ENCODE measurements at places on chromosomes 6 and 20.

DNA sequence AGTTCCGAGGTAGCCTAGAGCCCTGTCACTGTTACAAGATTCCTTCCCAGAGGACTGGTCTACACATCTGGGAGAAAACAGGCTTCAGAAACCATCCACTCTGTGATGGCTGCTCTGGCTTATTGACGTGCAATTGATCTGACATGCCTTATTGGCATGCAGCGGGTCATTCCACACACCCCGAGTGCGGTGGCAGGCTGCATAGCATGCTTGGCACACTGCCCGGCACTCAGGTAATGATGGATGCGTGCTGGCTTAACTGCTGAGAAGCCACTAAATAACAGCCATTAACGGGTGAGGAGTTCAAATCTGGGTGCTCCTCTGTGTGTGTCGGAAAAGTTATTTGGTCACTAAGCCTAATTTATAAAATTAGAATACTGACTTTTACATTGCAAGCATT, 67.9 kb upstream of the CDH4 start:
- DNase-seq, result no peak

GRCh38 chr6:3771407-3772011, 20.0 kb upstream of the PXDC1 start:
- DNase-seq, result no peak

DNA sequence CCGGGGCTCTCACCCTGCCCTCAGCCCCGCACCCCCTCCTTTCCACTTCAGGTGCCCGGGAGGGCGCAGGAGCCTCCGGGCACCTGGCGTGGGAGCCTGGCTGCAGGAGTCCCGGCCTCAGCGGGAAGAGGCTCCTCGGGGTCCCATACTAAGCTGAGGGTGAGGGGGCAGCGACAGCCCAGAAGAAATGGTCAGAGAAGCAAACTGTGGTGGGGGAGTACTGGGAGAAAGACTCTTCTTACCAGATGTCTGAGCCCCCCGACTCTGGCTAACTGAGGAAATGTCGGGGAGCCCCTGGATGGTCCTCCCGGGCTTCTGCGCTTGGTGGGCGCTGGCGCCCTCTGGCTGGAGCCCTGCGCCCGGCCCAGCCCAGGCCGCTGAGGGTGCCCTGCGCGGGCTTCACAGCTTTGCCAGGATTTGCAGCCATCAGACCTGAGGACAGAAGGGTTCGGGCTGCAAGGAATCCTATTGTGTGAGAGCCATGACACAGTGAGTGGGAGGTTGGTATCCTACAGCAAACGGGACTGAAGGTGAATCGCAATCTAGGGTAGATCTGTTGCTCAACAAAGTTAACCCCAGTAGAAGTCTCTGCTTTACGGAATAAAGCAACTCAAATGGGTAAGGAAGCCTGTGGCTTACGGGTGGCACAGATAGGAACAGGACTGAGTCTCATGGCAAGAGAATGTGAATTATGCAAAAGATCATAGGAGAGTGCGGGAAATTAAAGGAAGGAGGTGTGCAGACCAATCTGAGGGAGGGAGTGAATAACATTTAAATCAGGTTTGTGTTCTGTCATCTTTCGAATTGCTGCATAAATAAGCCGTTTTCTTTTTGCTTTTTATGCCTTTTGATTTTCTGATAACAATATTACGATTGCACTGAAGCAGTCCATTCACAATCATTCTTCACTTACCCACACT, 639 bp upstream of the RCAN2 start:
- peak; percentile 60 for DNase-seq

DNA sequence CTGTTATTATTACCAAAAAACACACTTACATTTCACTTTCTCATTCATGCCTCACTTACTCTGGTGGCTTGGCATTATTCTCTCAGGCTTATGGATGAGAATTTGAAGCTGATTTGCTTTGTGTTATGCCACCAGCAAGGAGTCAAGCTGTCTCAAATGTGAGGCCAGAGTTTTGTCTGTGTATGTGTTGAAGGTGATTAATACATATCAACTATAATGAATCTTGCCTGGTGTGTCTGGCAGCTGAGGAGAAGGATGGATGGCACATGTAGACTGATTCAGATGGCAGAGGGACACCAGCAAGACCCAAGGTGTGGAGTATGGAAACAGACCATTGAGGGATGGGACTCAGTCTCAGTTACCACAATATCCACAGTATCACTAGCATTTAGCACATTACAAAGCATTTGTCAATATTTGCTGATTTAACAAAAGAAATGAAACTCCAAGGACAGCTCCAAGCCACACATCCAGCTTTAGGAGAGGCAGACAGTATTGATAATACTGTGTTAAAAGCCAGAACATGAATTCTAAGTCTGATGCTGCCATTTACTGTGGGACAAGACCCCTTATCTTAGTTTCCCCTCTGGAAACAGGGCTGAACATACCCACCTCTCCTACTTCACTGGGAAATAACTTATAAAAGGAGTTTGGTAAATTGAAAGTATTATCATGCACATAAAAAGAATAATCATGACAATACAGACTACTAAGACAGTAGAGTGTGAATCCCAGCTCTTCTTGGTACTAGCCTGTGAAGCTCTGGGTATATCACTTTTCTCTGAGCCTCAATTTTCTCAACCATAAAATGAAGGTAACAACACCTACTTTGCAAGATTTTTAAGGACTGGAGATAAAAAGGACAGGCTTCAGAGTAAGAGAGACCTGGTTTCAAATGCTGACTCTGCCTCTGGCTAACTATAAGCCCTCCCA, 11.2 kb downstream of the BCL2L1 start:
- no peak for DNase-seq

GRCh38 chr6:111204881-111205280, 117.6 kb downstream of the SLC16A10 start:
- DNase-seq, result no peak

- no peak for DNase-seq
Measured at GRCh38 chr6:111076024-111076695, 11.1 kb upstream of the SLC16A10 start.

GRCh38 chr20:54115172-54115854, 44.9 kb upstream of the BCAS1 start:
- no peak for DNase-seq

DNA sequence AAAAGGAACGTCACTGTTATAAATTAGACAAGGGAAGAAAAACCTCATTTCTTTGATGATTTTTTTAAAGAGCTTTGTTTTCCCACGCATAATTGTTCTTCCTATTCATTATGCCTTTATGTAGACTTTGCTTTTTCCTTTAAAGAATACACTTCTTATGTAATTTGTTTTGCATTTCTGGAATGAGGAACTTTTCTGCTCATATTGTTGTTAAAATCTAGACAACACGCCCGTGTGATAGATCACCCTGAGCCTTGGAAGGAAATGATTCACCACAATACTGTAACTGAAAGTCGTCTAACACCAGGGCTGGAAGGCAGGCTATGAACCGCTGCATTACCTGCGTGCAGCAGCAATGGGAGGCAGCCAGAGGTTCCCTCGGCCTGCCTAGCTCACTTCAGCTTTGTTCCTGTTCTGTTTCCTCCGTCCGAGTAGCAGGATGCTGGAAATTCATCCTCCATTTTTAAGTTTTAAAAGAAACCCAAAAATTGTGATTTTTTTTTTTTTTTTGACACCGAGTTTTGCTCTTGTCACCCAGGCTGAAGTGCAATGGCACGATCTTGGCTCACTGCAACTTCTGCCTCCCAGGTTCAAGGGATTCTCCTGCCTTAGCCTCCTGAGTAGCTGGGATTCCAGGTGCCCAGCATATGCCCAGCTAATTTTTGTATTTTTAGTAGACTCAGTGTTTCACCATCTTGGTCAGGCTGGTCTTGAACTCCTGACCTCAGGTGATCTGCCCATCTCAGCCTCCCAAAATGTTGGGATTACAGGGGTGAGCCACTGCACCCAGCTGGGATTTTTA, 49.6 kb upstream of the ZNF217 start:
- peak; percentile 78 for DNase-seq

DNA sequence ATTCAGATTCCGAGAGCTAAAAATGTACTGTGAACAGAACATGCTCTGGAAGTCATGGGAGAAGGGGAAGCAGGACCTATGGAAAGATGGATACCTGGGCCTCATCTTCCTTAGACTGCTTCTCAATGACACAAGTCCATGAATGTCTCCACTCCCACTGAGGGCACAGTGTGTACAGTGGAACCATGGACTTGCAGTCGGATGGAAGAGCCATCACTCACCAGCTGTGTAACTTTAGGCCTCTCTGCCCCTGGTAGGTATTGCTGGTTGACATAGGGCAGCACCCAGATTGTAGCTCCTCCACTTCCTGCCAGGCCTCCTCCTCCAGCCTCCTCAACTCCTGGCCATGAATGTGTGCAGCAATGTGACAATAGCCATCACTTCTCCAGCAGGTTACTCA, 52.5 kb downstream of the MAFB start:
- no peak for DNase-seq

DNA sequence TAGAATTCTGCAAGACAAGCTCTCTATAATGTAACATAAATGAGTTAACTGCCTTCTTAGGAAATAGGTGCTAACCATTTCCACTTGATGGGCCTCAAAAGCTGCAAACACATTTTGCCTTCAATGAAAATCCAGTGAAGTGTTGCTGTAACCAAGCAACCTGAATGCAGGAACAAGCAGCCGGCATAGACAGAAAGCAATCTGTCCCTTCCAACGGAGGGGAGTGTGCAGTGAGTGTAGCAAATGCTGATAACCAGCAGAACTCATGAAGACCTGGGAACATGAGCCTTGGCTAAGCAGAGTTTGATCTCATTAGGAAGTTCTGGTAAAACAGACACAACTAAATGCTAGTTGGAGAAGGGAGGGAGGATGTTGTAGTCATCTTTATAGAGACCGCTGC, 697.8 kb downstream of the KIF16B start:
- no peak for DNase-seq

- DNase-seq, result no peak
Measured at GRCh38 chr6:153149891-153150290, 18.8 kb upstream of the RGS17 start.

DNA sequence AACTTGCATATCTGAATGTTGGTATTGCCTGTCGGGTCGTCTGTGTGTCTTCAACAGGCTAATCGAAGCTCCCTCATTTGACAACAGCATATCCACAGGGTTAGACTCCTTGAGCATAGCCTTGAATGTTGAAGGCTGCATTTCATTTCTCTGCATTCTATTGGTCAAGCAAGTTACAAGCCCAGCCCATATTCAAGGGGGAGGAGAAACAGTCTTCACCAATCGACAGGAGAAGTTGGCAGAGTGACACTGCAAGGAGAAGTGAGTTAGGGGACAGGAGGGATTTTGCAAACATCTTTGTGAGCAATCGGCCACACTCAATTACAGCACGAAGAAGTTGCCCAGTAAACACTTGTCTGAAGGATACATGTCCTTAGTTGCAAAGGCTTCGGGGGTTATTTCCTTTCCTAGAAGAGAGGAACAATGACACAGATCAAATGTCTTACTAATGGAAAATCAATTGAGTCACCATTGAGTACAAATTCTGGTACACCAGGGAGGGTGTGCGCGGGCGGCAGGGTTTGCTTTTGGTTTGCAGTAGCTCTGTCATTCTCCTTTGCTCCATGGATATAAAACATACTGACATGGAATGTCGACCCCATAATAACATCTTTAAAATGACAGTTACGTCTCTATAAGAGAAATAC, 60.6 kb upstream of the NT5E start:
- no peak for DNase-seq

DNA sequence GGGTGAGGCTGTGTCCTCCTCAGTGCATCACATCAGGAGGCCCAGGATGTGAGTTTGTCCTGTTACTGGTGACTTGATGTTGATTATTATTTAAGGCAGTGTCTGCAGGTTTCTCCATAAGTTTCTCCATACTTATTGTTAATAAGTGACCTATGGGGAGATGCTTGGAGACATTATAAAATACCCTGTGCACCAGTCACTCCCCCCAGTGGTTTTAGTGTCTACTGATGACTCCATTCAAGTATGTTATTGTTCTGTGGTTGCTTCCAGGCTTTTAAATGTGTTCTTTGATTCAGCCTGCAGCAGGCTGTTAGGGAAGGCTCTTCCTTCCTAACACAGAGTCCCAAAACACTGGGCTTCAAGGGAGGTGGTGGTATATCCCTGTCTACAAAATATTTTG, 14.6 kb upstream of the CST3 start:
- DNase-seq, result no peak

- DNase-seq, result no peak
Measured at GRCh38 chr6:35746516-35746915, 9.7 kb downstream of the ARMC12 start.

DNA sequence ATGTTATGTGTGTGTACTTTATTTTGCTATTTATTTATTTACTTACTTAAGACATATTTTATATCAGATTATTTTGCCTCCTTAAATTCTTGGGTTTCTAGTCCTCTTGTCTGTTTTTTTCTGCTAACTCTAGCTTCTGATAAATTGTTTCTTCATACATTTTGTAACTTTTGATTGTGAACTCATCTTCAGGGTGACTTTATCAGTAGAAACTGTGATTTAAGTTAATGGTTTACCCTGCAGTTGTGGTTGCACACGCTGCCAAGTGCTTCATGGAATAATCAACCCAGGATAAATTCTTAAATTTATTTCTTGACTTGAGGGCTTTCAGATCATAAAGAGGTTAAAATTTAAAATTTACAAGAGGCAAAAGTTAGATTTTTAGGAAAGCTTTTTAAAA, 173.3 kb downstream of the CENPW start:
- DNase-seq, result no peak

GRCh38 chr20:41716436-41716835, 98.3 kb upstream of the CHD6 start:
- no peak for DNase-seq

DNA sequence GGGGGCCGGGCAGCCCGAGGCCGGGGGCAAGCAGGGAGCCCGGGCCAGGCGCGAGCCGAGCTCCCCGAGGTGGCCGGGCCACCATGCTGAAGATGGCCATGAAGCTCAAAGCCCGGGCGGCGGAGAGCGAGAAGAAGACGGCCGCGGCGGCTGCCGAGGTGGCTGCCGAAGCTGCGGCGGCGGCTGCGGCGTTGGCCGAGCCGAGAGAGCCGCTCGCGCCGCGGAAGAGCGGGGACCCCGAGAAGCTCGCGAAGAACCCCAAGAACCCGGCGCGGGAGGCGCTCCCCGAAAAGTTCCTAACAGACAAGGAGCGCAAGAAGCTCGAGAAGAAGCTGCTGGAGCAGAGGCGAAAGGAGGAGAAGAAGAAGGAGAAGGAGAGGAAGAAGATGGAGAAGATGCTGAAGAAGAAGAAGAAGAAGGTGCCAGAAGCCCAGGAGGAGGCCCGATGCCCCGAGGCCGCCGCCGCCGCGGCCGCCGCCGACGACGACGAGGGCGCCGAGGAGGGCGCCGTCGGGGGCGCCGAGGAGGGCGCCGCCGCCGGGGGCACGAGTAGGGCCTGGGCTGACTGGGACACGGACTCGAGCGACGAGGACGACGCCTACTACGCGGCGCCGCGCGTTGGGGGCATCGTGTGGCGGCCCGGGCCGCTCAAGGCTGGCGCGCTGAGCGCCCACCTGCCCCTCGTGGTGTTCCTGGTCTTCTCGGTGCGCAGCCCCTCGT, 37.4 kb downstream of the GNAS start:
- DNase-seq, result no peak

GRCh38 chr6:139569566-139569965, 195.1 kb upstream of the CITED2 start:
- no peak for DNase-seq
